ENCODE measurements at places on chromosomes 12 and 14.
A peak's percentile ranks its signal among the peaks of the same experiment; 100 is the strongest.

DNA sequence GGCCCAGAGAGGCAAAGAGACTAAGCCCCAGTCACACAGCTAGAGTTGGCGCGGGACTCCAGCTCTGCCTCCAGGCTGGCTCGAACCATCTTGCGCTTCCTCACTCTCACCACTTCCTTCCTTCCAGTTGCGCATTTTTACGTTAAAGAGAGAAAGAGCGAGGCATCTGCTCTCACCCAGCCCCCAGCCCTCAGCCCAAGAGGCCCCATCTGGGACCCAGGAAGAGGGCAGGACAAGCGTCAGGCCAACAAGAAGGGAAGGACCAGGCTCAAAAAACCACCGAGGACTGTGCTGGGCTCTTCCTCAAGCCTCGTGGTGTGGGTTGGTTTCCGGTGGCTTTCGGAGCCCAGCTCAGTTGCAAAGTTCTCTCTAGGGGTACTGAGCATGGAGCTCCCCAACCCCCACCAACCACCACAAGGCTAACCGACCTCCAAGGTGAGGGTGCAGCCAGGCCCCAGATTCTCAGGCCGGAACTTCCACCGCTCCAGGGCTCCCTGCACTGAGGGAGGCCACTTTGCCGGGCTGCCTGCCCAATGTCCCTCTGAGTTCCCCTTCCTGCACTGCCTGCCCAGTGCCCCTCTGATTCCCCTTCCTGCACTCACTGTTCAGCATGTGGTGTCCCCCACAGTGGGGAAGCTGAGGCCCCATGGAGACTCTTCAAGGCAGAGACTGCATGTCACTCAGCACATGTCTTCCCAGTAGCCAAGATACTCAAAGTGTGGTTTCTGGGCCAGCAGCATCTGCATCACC is 35.9 kb downstream of the TESC start:
- no peak for DNase-seq

GRCh38 chr12:2625289-2625612 is 169.5 kb upstream of the FKBP4 start:
- no peak for DNase-seq

GRCh38 chr14:103516426-103517173 is 6.0 kb downstream of the CKB start:
- DNase-seq, result no peak

DNA sequence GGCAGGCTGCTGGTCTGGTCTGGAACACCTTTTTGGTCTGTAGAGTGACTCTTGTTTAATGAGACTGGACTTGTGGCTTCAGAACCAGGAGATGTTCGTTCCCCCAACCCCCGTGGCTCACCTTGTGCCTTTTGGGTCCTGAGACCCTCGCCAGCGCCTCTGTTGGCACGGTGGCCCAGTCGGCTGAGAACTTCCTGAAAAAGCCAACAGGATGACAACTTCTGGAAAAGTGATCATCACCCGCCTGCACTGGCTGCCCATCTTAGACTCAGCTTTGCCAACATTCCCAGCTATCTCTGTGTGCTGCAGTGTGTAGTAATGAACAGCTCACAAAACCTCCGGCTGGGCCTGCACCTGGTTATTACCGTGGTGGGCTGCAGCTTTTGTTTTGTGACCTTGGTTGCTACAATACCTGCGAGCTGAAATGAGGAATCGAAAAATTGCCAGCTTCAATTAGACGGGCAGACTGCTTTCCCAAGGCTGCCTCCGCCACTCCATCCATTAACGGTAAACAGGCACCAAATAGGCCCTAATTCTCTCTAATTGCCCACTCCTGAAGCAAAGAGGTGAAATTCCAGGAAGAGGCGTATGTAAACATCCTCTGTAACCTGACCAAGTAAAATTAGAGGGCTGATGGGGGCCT is 16.0 kb downstream of the MEG3 start:
- no peak for DNase-seq

DNA sequence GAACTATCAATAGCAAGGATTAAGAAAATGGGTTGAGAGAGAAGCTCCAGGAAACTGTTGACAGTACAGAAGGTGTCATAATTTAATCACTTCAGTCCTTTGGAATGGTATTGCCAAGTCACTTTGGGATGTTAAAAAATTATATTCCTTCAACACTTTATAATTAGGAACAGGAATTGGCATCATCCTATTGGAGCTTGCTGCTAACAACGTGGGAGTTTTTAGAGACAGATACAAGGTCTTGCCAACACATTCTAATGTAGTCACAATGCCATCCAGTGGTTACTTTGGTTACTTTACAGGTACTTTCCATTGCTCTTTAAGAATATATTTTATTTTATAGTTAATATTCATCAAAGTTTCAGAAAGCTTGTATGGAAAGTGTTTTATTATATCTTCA is 310.1 kb downstream of the SYT1 start:
- no peak for DNase-seq

DNA sequence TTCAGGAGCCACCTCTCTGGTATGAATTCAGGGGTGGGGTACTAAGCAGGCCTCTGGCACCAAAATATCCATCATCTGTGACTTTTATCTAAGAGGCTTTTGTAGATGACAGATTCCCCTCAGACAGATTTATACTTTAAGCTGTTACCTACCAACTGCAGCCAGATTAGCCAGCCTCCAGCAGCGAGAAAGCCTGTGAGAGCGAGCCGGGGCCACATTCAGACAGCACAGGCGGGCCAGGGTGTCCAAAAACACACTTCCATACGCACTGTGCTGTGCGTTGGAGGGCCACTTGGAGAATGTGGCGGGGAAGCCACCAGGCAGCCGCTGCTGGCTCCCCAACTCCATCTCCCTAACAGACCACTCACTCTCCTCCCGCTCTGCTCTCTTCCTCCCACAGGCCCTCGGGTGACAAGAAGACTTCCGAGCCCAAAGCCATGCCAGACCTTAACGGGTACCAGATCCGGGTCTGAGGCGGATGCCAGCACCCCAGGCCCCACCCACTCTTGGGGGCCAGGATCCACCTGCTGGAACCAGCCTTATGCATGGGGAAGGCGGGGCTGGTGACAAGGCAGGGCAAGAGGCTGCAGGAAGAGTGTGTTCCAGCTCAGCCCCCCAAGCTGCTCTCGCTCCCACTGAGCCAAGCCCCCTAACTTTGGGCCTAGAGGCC is 17.4 kb downstream of the VASH1 start:
- DNase-seq, result no peak

GRCh38 chr14:96254687-96255086 is 1.3 kb upstream of the BDKRB1 start:
- no peak for DNase-seq

DNA sequence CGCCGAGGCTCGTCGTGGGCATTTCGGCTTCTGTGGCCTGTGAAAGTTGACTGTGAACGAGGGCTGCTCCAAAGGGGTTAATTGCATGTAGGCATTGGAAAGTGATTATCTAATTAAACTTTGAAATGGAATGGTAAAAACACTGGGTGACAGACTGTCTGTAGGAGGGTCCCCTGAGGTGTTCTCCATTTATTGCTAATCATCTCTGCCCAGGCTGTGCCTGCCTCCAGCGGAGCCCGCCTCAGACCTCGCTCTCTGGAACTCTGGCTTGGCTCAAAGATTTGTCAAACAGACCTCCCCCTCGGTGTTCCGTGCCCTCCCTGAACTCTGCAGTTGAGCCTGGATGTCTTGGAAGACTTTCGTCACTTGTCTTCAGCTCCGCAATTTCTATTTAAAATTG is 50.2 kb upstream of the VRK1 start:
- no peak for DNase-seq

GRCh38 chr14:80973931-80974641 is 18.7 kb downstream of the TSHR start:
- no peak for DNase-seq

- DNase-seq, result no peak
Observed at GRCh38 chr12:106744600-106744999, 29.9 kb upstream of the RIC8B start.

GRCh38 chr12:117367006-117367638 is 5.7 kb upstream of the NOS1 start:
- DNase-seq, result peak; percentile 56

GRCh38 chr12:78204926-78205325 is 374.2 kb downstream of the NAV3 start:
- no peak for DNase-seq

DNA sequence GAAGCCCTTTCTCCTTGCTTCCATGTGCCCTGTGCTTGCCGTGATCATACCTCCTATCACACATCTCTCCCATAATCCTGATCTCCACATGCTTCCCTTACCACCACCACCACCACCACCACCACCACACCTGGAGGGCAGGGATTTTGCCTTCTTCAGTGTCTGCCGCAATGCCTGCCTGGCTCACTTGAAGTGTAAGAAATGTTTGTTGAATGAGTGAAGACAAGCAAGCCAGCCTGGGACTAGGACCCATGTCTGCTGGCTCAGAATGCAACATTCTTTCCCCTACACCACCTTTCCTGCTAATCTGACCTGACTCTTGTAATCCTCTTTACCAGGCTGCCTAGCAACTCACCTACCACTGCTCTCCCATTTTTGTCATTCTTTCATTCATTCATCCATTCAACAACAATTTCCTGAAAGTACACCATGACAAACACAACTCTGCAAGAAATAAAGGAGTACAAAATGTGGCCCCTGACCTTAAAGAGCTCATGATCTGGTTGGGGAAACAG is 3.5 kb upstream of the NID2 start:
- DNase-seq, result no peak

- DNase-seq, result peak; percentile 39
Observed at GRCh38 chr12:47190271-47190750, 110.6 kb upstream of the AMIGO2 start.

- DNase-seq, result no peak
Observed at GRCh38 chr14:34234258-34234657, 227.8 kb downstream of the SPTSSA start.

DNA sequence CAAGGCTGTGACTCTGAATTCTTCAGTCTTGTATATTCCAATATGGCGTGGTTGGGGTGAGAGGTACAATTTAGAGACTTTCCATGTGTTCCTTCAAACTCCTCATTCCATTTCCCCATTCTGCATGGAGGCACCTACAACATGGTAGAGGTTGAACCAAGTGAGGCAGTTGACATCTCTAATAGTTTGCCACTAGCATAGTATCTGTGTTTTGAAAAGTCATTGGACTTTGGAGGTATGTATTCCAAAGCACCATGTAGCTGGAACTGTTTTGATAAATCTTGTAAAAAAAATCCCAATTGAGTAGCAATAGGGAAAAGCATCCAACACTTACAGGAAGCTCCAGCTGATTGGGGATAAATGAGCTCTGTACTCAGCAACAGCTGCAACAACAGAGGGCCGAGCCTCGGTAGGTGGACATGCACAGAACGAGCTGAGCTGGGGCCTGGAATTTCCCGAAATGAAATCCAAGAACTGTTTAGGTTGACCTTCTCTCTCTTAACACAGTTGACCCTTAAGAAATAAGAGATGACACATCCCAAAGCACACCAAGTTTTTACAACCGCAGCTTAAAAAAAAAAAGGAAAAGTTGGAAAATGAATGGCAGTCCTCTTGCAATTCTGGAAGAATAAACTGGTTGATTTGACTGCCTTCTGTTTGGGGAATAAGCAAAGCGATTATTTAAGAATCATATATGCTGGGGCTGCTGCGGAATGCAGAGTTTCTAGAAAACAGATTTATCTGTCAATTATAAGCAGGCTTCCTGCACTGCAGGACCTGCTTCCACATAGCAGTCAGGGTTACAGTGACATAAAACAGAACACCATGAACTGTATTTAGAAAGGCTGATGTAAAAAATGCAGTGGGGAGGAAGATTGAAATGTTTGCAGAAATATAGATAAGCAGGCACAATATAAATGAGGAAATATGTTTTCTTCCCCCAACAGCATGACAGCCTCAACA is 194.6 kb upstream of the KRR1 start:
- DNase-seq, result no peak

- DNase-seq, result no peak
Observed at GRCh38 chr12:74235342-74235741, 302.3 kb upstream of the ATXN7L3B start.

GRCh38 chr14:61429316-61429715 is 107.9 kb downstream of the PRKCH start:
- no peak for DNase-seq

DNA sequence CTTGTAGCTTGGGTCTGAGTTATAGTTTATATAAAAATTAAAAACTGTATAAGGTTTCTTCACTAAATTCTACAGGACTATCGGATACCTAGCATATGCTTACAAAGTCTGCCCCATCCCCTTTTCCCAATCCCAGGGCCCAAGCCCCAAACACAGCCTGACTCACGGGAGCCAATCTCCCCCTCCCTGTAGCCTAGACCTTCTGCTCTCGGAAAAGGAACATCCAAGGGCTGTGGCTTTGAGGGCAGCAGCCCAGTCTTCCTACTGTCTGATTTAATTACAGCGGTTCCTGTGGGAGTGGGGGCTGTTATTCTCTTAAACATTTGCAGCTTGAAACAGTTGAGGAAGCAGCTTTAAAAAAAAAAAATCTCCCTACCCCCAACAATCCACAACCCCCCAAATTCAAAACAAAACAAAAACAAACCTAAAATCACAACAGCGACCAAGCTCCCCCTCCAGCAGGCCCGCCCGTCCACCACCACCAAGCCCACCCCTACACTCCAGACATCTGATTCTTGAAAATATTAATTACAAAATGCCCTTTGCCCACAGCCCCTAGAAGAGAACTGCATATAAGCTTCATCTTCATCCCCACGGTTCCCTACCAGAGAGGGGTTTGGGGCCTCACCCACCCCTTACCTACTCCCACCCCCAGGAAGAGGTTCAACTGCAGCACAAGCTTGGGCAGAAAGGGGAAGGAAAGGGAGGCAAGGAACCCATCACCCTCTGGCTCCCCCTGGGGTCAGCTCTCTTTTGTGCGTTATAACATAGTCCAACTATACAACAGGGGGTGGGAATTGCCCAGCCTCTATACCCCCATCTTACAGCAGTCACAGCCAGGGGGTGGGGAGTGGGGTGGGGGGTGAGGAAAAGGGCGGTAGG is 1.1 kb upstream of the PRKAG1 start:
- DNase-seq, result no peak

DNA sequence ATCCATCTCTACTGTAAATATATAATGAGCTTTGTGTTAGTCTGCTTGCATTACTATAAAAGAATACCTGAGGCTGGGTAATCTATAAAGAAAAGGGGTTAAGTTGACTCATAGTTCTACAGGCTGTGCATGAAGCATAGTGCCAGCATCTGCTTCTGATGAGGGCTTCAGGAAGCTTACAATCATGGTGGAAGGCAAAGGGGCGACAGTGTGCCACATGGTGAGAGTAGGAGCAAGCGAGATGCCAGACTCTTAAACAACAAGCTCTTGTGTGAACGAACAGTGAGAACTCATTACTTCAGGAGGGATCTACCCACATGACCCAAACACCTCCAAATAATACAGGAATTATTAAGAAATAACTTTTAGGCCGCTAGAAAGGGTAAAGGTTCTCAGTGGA is 28.1 kb downstream of the APOBEC1 start:
- DNase-seq, result no peak

DNA sequence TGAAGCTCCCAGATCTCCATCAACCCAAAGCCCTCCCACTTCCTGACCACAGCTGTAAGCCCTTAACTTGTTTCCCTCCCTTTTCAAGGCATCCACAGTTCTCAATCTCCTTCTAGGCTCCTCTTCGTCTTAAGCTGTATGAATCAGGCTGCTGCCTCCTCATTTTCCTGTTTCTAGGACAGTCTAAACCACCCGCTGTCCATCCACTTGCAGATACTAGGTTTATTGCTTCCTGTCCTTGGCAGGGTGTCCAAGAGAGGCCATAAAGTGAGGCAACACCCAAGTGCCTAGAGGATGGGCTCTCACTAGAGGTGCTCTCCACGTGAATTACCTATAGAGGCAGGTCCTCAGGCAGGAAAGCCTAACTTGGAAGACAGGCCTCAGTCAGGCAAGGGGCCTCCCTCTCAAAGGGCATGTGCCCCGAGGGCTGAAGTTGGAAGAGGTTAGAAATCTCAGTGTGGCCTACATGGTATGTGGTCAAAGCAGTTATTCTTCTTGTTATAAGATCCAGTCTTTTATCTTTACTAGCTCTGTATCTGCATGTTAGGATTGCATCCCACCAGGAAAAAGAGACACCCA is 8.8 kb upstream of the TMEM106C start:
- DNase-seq, result no peak
